ENCODE measurements at places on chromosomes 7 and 10. TPM values are rescaled to one million over a fixed set of nuclear protein-coding genes. Genes with fewer than 3 reads are reported as not detected.
A peak's percentile ranks its signal among the peaks of the same experiment; 100 is the strongest.

GRCh38 chr7:66246554-66247171 is 41.5 kb downstream of the TPST1 start:
- no peak for ATAC-seq

- no peak for ATAC-seq
These were observed 103.2 kb downstream of the IQUB start for GRCh38 chr7:123431075-123431614.

- peak; percentile 32 for ATAC-seq
These were observed 18.4 kb upstream of the PDGFA start for GRCh38 chr7:537911-538634.

DNA sequence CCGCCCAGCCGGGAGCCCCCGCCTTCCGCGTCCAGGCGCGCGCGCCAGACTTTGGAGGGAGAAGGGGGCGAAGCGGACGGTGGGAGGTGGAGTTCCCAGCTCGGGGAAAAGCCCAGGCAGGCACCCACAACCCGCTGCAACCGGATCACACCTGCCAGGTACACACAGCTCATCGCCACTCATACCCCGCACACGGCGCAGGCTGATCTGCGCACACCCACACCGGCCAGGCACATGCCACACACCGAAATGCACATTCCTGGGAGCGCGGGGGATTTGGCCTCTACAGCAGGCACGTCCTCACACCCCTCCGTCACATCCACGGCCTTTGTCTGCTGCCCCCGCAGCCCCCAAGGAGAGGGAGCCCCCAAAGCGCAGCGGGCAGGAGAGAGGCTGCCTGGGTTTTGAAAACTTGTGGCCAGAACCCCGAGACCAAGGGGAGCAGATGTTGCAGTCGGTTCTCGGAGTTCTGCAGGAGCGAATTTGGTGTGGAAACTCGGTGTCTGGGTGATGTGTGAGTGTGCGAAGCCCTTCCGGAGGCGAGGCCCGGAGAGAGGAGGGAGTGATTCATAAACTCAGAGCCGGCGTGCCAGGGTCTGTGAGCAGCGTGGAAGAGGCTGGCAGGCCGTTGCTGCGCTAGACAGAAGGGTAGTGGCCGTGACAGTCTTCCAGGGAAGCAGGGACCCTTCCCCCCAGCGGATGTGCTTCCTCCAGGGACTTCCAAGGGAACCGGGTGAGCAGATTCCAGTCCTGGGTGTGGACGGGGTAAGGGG is 734 bp downstream of the CHST3 start:
- ATAC-seq = peak; percentile 58

Gene HGF
- total RNA-seq = 6.6 TPM

All from gastroesophageal sphincter (tissue), 4 donors.